Activated naive CD4-positive, alpha-beta T cell (primary cell): ENCODE measurements at places on chromosomes 1 and 21.

GRCh38 chr1:93607814-93608186 is 73.8 kb downstream of the BCAR3 start:
- DNase-seq: no peak

- no peak for DNase-seq
Measured at GRCh38 chr21:16239659-16240265, 510.0 kb downstream of the USP25 start.

GRCh38 chr21:40967771-40968170 is 120.8 kb upstream of the DSCAM start:
- DNase-seq: no peak

DNA sequence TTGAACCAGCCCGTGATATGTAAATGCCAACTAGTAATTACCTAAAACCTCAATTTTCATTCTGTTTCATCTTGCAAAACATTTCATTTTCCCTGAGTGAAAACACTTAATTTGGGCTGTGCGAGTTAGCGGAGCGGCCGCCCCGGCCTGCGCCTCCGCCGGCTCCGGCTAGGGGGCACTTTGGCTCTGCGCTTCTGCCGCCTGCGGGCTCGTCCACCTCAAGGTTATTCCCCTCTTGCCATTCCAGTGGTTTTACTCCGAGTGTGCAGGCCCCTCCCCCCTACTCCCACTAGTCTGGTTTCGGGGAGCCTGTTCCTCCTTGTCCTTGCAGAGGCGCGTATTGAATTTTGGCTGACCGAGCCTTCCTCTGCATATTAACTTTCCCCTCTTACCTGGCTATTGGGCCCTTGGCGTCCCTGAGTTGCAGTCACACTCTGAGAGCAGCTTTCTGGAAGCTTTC is 55.6 kb downstream of the PEX14 start:
- DNase-seq: no peak

DNA sequence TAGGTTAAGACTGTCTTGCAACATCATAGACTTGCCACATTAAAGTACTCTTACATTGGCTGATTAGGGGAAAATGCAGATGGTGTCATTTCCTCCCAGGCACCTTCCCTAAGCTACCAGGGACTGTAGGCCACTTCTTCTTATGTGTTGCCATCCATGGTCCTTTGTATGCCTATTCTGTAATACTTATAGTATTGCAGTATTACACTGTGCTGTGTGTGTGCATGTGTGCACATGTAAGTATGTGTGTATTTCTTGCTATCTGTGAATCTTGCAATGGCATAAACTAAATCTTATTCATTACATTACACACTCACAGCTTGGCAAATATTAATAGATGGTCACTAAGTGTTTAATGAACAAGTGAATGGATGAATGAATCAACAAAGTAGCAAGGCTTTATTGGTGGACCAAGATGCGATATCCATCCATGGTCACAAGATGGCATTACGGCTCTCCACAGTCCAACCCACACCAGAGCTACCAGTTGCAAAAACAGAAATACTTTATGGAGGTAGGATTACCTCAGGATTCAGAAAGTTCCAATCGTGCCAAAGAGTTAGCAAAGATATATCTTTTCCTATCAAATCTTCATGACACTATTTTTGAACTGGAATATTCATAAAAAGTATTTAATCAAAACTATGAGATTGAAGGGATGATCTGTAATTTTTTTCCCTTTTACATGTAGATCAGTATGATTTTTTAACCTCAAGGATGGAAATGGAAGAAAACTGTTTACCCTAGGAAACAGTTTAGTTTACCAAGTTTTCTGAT is 160.2 kb downstream of the DENND1B start:
- no peak for DNase-seq

- no peak for DNase-seq
Measured at GRCh38 chr1:228979325-228979699, 244.0 kb downstream of the RHOU start.

DNA sequence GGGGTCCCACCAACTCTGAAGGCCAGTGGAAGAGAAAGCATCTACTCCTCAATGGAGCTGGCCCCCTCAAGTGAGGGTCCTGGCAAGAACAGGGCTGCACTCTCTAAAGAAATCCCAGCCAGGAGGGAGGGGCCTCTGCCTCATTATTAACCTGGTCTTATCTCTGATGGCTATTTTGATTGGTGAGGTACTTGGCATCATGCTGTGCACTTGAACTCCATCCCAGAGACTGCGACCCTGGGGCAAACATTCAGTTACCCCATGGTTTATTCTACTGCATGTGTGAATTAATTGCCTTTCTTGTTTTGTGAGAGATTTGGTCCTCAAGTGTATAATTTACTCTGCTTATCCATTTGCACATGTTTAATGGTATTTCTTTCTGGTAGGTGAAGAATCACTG is 55.0 kb upstream of the ETV3 start:
- no peak for DNase-seq

DNA sequence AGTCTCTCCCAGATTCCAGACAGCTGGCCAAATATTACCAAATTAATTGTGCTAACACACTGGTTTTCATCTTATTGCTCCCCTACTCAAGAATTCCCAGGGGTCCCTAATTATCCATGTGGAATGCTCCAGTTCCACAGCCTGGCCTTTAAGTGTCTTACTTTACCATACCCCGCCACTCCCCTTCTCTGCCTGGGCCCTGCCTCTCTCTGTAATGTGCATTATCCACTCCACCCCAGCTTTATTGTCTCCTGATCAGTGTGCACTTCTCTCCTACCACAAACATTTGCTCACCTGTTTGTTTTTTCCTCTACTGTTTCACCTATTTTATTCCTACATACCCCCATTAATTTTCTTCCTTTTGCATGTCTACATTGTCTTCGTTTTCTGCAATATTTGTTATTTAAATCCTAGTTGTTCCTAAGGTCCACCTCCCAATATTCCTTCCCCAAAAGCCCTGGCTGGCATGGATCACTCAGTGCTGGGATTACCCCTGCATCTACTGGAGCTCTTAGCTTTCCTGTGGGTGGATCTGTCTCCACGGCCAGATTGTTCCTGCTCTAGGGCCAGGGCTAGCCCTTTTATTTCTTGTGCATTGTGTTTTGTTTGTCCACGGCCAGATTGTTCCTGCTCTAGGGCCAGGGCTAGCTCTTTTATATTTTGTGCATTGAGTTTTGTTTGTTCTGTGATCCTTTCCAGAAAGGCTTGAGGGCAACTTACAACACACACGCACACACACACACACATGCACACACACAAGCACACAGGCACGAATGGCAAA is 33.4 kb upstream of the ATP1B1 start:
- no peak for DNase-seq

DNA sequence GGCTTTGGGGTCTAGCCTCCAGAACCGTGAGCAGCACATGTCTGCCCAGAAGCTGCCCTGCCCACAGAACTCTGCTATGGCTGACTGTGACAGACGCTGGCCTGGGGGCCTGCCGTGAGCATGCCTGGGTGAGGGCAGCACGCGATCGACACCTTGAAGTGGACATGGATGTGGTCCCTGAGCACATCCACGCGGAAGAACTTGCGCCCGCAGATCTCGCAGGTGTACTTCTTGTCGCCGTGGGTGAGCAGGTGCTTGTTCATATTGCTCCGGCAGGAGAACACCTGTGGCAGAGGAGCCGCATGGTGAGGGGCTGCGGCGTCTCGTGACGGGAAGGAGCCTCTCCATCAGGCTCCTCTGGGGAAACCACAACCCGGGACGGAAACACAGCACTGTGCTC is 56.0 kb downstream of the PRDM15 start:
- no peak for DNase-seq

- peak; percentile 15 for DNase-seq
Measured at GRCh38 chr1:224623743-224624333, 7.7 kb downstream of the CNIH3 start.

DNA sequence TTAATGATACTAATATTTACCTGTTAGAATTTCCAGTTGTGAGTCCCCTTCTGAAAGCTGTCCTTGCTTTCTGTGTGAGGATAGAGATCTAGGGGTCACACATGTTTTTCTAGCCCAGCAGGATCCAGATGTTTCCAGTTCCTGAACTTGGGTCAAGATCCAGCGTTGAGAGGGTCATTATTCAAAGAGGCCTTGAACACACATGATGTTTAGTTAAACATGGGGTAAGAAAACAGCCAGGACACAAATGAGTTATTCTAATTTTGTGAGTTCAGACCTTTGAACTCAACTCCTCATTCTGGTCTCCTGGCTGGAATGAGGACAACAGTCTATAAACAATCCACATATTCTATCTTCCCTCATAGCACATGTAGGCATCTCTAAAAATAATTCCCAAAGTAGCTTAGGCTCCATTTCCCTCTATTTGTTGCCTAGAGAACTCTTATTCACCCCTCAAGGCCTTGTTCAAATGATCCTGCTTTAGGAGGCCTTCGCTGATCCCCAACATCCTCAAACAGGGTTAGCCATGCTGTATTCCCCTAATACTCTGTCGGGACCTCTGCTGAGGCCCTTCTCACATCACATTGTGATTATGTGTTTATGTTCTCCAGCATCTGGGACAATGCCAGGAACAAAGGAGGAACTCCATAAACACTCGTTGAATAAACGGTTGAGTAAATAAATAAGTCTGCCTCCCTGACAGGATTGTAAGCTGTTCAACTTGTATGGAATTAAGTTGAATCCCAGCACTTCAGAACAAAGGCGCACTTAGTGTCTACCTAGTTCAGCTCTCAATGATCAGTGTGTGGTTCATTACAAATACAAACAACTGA is 15.0 kb upstream of the KCNN3 start:
- DNase-seq: no peak

GRCh38 chr21:34807146-34807880 is 138.5 kb downstream of the CLIC6 start:
- no peak for DNase-seq

DNA sequence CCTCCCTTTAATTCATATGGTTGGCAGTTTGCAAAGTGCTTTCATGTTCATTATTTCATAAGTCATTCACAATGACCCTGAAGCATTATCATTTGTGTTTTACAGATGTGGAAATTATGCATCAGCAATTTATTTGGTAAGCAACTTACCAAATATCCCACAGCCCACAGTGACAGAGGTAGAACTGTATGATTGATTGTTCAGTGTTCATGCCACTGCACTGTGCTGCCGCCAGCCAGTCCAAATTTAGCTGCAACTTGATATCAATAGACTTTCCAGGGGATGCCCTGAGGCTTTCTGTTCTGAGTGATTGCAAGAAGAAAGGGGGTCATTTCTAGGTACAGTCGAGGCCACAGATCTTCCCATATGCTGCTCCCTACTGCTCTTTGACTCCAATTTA is 380.3 kb downstream of the PLPP3 start:
- no peak for DNase-seq

DNA sequence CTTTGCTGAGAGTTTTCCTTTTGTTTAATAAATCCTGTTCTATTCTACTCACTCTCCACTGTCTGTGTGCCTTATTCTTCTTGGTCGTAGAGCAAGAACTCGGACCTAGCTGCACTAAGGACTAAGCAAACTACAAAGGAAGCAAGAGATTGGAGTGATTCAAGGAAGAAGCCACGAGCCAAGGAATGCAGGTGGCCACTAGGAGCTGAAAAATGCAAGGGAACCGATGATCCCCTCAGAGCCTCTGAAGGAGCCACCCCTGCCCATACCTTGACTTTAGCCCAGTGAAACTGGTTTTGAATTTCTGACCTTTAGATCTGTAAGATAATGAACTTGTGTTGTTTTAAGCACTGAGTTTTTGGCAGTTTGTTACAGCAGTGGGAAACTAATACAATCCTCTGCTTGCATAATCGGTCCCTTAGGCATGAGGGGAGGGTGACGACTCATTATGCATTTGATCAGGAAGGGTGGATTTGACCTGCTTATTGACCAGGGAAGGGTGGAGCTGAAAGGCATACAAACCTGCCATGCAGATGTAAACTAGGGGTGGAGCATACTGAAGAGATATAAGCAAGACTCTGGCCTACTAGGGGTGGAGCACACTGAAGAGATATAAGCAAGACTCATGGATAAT is 6.2 kb upstream of the CA6 start:
- no peak for DNase-seq

GRCh38 chr1:78839704-78840277 is 166.7 kb downstream of the ADGRL4 start:
- DNase-seq: no peak

- no peak for DNase-seq
Measured at GRCh38 chr1:212922016-212922415, 28.3 kb upstream of the VASH2 start.

GRCh38 chr1:23039308-23039826 is 20.1 kb downstream of the KDM1A start:
- no peak for DNase-seq

DNA sequence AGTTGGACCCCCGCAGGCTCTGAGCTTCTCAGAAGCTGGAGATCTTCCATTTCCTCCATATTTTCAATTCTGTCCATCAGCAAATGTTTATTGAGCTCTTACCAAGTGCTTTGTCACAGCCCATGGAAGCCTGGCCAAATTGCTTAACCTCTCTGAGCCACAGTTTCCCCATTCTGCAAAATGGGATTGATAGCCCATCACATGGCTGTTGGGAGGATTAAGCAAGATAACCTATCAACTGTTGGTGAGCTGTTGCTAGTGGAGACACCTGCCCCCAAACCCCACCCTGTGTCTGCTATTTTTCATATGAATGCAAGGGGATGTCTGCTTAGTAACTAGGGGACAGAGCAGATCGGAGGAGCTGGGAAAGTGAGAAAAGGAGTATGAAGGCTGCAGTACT is 38.3 kb downstream of the CD34 start:
- no peak for DNase-seq

DNA sequence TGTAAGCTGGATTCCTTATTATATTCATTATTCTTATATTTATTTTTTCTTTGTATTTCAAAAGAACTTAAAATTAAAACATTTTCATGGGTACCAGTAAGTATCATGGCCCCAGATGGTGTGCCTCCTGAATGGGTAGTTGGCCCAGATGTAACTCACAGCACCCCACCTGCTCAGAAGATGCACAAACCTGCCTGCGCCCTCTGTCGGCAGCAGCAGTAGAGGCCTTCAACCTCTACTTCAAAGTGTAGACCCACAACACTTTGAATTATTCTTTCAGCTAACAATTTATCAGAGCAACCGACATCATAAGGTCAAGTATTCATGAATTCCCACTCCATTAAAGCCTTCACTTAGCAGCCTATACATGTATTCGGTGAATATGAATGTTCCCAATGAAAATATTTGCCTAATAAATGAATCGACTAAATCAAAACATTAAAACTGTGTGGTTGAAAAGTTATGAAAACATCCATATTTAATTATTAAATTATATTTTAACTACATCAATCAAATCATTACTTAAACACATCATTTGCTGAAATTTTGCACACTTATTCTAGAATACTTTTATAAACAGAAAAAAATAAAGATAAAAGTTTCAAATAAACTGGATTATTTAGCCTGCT is 25.4 kb downstream of the PIGM start:
- DNase-seq: peak; percentile 54
